ENCODE measurements at places on chromosomes 16 and 17. TPM values are rescaled to one million over a fixed set of nuclear protein-coding genes. Genes with fewer than 3 reads are reported as not detected.

Gene CPNE7
- 1.3 TPM for total RNA-seq

Gene PLA2G15
- 40.2 TPM for total RNA-seq

Gene DNAI2
- not detected for total RNA-seq

Gene FZD2
- 3.9 TPM for total RNA-seq

Gene SCARF1
- 25.7 TPM for total RNA-seq

Gene CCL1
- not detected for total RNA-seq

Gene NEUROD2
- total RNA-seq = not detected

Gene KRT36
- total RNA-seq = not detected

Gene SLC6A2
- 0.64 TPM for total RNA-seq

Gene GNPTG
- 72.1 TPM for total RNA-seq

Gene FNDC8
- total RNA-seq = not detected

Gene CACNA1G
- 0.58 TPM for total RNA-seq

Gene CLEC18A
- 0.61 TPM for total RNA-seq

Gene MARVELD3
- not detected for total RNA-seq

Gene MYOCD
- total RNA-seq = 4.5 TPM

Gene RCVRN
- total RNA-seq = 0.67 TPM

Gene FBXW10
- 0.51 TPM for total RNA-seq

Gene TM4SF5
- not detected for total RNA-seq

Gene FOXF1
- 4.2 TPM for total RNA-seq

Gene MRPL58
- total RNA-seq = 26.4 TPM

Gene NHLRC4
- total RNA-seq = 1.3 TPM

Gene CHAD
- total RNA-seq = 0.39 TPM

Gene SLC5A10
- not detected for total RNA-seq

Gene BICDL2
- total RNA-seq = not detected

Gene ABCC1
- total RNA-seq = 42.8 TPM

Gene SNX11
- 20.7 TPM for total RNA-seq

Gene SPIRE2
- 1.7 TPM for total RNA-seq

Gene UBE2O
- 20.4 TPM for total RNA-seq

Gene KRT34
- total RNA-seq = not detected

Gene CLEC18C
- not detected for total RNA-seq

Gene KCNH6
- total RNA-seq = not detected

Gene CYB5D1
- total RNA-seq = 16.7 TPM

Gene BBS2
- total RNA-seq = 24.9 TPM

Gene ARL5C
- total RNA-seq = not detected

Gene FAM117A
- 5.9 TPM for total RNA-seq

Gene CCL2
- 276 TPM for total RNA-seq

Gene DNAAF1
- not detected for total RNA-seq

Gene IGF2BP1
- total RNA-seq = not detected

Gene C17orf50
- total RNA-seq = not detected

Gene EVI2B
- 19.5 TPM for total RNA-seq

Gene NRN1L
- not detected for total RNA-seq

Gene EIF5A
- 503 TPM for total RNA-seq

Gene TEX19
- total RNA-seq = not detected

Gene CHP2
- 0.22 TPM for total RNA-seq

Gene PLXDC1
- total RNA-seq = 6.3 TPM

Gene KPNA2
- total RNA-seq = 37.9 TPM

Gene POLR2C
- 42.9 TPM for total RNA-seq

Gene TBC1D3D
- not detected for total RNA-seq

Gene GAST
- total RNA-seq = not detected

Gene ZNF646
- total RNA-seq = 11.9 TPM

Gene CHST5
- total RNA-seq = not detected

Gene PRR35
- total RNA-seq = not detected

Gene SLX1B
- total RNA-seq = 32.5 TPM

Gene SLC35B1
- total RNA-seq = 44.5 TPM

Gene PRSS53
- 1.2 TPM for total RNA-seq

Gene GNG13
- not detected for total RNA-seq

Gene KRT32
- not detected for total RNA-seq

Gene CCL8
- total RNA-seq = 2.1 TPM

Gene TRAPPC1
- 97.5 TPM for total RNA-seq

Data from mesenteric fat pad (tissue), 1 donor.